ENCODE measurements at places on chromosomes 7 and 10.

DNA sequence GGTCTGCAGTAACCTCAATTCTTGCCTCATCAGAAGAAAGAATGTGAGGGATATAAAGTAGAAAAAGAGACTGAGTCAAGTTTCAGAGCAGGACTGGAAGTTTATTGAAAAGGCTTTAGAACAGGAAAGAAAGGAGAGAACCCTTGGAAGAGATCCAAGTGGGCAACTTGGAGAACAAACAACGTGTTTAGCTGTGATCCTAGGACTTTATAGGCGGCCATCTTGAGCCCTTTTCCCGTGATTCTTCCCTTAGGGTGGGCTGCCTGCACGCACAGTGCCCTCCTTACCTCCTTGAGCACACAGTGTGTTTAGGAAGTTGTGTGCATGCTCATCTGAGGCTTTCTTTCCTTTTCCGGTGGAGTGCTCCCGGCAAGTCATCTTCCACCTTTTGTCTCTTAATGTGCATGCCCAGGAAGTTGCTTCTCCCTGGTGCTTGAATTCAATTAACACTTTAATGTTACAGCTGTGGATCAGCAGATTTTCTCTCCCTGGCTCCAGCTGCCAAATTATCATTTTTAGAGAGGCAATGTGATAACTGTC lies 59.8 kb downstream of the ENTPD1 start:
- no peak for DNase-seq

DNA sequence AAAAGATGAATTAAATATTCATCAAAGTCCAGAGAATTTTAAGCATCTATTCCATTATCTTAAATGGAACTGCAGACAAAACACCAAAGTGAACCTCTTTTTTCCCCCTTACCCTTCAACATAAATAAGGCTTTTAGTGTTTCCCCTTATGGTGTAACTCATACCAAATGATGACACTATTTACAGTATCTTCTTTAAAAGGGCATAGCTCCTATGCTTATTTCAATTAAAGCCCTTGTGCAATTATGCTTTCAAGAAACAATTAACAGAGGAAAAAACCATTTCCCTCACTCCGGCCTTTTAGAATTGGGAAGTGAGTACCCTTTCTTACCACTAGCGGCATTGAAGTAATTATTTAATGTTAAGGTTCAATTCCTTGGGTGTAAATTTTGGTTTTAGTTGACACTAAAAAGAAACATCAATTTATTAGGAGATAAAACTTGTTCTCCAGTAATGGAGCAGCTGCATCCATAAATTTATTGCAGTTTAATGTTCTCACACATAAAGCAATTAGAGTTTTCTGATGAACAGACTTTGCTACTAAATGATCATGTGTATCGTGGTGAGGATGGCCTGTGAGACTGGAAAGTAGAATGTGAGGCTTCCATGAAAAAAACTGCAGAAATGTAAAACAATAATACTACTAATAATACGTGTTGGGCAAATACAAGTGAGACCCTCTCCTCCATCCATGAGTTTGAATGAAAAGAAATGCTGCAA lies 661.3 kb downstream of the PARD3 start:
- no peak for DNase-seq

DNA sequence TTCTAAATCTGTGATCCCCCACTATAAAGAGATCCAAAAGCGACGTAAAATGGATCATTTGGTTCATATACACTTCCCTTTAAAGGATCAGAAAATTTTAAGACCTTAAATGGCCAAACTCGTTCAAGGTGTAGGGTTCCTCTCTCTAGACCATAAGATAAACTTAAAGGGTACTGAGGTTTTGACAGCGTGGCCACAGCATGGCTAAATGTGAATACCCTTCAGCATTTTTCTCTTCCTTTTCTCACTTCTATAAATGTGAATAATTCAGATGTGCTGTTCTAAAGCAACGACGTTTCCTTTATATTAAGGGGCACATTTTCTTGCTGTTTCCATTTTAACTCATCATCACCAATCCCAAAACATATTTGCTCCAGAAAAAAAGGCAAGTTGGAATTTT lies 5.2 kb downstream of the ZCWPW1 start:
- DNase-seq = no peak

GRCh38 chr7:4072161-4072925 lies 609.8 kb upstream of the FOXK1 start:
- no peak for DNase-seq

GRCh38 chr7:22331704-22332103 lies 25.2 kb downstream of the RAPGEF5 start:
- DNase-seq = no peak

GRCh38 chr10:93553482-93554315 lies 12.8 kb upstream of the FFAR4 start:
- no peak for DNase-seq

GRCh38 chr7:93736668-93737369 lies 153.7 kb downstream of the TFPI2 start:
- no peak for DNase-seq

DNA sequence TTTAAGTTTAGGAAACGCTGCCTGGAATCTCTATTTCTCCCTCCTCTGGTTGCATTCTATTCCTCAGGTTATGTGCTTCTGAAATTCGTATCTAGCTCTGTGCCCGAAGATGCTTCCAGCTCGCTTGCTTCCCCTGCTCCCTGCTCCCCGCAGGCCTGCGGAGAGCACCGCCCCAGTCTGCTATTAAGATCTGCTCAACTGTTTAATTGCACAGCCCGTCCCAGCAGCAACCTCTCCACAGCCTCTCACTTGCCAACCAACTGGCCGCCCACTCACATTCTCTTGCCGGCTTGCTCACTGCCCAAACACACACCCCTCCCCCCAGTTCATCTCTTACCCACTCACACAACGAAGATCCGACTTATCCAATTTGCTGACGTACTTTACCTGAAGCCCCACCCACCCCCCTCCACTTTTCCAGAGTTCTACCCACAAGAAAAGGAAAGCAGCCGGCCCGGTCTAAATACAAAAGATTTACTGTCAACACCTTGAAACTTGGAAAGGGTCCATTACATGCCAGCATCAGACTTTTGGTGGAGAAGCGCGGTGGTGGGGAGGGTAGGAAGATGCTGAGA lies 167.3 kb upstream of the KLF14 start:
- DNase-seq = peak; percentile 80

DNA sequence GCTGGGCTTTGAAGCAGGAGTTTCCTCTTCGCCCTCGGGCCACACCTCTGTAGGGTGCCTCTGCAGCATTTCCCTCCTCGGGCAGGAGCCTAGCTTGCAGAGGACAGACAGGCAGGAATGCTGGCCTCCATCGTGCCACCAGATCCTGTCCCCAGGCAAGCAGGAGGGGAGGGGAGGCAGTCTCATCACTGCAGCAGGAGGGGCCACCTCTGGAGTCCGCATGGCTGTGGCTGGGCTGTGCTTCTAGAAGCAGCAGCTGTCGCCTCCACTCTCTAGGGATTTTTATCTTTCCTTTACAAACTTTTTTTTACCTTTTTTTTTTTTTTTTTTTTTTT lies 181.4 kb downstream of the CUX1 start:
- DNase-seq = no peak

DNA sequence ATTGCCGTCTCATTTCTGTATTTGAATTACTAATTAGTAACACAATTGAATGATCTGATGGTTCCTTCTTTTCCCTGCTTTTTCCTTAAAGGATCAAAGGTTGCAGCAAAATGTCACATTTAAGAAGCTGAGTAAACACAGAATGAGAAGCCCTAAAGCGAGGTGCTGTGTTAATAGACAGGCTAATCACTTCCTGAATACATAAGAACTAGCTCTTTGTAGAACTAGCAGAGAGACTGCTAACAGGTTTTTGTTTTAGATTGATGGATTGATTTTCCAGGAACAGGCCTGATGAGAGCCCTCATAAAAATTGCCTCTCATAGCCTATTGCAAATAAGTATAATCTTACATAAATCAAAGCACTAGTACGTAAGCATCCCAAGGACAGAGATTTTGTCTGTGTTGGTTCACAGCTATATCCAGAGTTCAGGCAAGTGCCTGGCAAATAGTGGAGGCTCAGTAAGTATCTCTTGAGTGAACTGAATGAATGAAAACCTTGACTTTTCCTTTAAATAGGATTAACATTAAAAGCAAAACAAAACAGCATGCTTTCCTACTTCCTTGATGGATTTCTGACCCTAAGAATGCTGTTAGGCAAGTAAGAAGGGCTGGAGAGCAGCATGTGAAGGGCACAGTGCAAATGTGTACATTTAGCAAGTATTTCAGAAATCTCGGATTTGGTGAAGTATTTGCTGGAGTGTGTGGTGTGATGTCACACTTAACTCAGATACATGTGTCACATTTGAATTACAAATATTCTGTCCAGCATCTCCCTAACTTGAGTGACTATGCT lies 3.3 kb downstream of the TMEM229A start:
- DNase-seq = no peak

DNA sequence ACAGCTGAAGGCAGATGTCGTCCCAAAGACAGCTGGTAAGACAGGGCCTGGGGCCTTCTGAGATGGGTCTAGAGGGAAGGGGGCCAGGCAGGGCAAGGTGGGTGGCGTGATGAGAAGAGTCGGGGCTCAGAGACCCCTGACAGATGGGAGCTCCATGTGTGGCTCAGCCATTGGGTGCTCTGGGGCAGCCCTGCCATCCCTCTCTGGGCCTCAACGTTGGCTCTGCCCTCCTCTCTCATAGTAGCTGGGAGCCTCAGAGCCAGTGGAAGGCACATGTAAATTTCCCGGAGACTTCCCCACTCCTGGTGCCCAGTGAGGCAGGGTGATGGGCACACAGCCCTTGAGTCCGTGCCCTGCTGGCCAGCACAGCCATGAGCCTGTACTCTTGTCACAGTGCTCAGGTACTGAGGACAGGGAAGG lies 1.8 kb downstream of the PPIF start:
- no peak for DNase-seq

DNA sequence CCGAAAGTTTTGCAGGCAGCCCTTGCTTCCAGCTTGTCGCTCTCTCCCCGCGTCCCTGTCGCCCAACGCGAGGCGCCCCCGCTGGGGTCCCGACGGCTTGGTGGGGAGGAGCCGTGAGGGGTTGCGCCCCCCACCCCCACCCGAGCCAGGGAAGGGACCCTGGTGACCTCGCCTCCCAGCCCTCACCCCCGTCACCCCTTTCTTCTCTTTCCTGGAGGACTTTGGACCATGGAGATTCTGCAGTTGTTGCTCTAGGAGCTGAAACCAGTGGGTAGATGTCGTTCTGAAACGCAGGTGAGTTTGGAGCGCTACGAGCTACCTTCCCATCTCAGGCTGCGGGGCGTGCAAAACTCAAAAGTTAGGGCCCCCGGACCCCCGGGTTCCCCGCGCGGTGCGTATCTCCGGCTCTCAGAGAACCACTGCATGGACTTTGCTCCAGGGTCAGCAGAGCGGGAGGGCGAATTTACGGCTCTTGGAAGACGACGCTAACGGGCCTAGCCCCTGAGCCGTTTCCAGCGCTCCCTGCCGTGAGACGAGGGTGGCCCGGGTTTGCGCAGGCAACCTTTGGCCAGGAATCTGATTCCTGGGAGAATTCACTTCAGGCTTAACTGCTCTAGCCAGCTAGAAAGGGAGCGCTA lies 684 bp upstream of the ATXN7L1 start:
- DNase-seq = peak; percentile 49

DNA sequence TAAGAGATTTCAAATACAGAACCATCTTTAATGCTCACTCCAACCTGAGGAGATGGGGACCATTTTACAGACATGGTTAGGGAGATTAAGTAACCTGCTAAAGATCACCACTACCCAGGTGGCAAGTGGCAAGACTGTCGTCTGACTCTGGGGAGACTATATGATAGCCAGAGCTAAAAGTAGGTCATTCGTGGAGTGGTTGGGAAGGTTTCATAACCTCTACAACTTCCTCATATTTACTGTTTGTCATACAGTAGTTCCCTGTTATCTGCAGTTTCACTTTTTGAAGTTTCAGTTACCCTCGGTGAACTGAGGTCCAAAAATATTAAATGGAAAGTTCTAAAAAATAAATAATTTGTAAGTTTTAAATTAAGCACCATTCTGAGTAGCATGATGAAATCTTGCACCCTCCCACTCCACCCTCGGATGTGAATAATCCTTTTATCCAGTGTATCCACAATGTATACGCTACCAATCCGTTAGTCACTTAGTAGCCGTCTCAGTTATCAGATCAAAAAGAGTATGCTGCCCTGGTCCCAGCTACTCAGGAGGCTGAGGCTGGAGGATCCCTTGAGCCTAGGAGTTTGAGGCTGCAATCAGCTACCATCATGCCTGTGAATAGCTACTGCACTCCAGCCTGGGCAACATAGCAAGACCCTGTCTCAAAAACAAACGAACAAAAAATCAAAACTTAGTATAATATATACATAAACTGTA lies 14.9 kb upstream of the LGI1 start:
- no peak for DNase-seq

- no peak for DNase-seq
These were observed 125.2 kb downstream of the CCDC3 start for GRCh38 chr10:12876266-12876665.

DNA sequence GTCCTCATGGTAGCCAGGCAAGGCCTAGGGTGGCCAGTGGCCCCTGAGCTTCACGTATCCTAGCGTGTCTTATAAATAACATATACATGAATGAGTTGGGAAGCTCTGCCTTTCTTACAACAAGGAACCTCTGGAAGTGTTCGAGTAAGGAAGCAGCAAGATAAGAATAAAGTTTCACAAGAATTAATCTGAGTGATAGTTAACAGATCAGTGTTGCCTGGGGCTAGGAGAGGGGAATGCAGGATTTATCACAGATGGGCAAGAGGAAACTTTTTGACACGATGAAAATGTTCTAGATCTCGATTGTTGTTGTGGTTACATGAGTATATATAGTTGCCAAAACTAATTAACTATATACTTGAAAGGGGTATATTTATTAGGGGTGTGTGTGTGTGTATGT lies 74.2 kb downstream of the TSPAN12 start:
- DNase-seq = no peak

DNA sequence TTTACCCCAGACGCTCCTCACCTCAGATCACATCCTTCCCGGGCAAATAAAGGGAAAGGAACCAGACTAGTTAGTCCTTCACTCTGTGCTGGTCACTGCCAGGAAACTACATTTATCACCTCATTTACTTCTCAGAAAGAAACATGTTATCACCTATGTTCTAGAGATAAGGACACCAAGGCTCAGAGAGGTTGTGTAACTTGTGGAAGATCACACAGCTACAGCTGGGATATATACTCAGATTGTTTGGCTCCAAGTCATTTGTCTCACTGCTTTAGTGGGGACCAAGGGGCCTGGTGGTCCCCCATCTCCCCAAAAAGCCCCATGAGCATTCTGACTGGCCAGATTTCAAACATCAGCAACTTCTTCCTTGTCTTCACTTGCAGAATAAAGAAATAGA lies 17.5 kb upstream of the BTBD16 start:
- DNase-seq = no peak

DNA sequence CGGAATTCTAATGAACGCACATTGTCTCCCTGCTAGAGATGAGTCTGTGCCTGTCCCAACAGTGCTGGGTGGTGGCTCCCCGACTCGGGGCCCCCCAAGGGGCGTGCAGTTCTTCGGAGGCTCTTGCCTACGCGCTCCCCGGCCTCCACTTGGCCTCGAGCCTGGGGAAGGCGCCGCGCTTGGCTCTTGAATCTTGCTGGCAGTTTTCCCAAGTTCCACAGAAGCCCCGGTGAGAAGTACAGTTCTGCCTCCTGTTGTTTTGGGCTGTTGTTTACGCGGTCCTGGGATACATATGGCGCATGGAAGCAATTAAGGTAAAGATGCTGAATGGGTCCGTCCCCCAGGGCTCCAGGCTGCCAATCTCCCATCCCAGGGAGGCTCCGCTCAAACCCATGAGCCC lies 32.6 kb upstream of the UNCX start:
- peak; percentile 62 for DNase-seq
